ENCODE measurements at places on chromosomes 12 and 14.
A peak's percentile ranks its signal among the peaks of the same experiment; 100 is the strongest.

DNA sequence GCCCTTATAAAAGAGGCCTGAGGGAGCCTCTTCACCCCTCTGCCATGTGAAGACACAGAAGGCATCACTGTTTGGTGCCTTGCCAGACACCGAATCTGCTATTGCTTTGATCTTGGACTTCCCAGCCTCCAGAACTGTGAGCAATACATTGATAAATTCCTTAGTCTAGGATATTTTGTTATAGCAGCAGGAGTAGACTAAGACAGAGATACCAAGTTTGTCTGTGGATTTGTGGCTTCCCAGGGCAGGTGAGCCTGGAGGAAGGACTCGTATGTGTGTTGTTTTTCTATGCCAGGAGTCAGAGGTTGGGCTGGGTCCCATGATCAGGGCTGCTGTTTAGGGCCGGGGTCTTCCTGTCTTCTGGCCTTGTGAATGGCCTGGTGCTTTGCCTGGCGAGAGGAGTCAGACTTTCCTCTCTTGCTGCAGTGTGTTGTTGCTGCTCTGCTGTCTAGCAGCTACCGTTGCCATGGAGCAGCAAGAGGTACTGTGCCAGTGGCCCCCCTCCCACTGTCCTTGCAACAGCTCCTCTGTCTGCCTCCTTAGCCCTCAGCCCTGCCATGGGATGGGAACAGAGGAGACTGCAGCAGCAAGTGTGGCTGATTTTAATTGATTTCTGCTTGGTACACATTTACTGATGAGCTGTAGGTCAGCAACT, 111.2 kb downstream of the CHST11 start:
- no peak for DNase-seq

GRCh38 chr14:28361486-28361885, 405.1 kb upstream of the FOXG1 start:
- no peak for DNase-seq

- no peak for DNase-seq
Observed at GRCh38 chr12:19908830-19909229, 459.5 kb upstream of the PDE3A start.

- no peak for DNase-seq
Observed at GRCh38 chr12:64578566-64578965, 31.7 kb upstream of the RASSF3 start.

DNA sequence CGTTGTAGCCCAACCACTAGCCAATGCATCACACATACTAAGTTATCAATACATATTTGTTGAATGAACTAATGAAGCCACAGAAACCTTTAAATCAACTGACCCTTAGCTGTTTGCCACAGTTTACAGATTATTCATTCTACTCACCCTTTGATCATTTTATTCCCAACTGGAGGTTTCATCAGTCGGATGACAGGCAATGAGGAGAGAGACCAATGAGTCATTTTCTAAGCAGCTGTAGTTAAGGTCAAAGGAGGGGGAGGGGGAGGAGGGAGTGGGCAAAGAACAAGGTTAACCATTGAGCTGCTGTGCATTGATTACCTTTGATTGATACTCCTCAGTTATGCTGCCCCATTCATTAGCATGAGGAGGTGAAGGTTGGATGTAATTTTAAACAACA, 469.5 kb downstream of the VRK1 start:
- no peak for DNase-seq

DNA sequence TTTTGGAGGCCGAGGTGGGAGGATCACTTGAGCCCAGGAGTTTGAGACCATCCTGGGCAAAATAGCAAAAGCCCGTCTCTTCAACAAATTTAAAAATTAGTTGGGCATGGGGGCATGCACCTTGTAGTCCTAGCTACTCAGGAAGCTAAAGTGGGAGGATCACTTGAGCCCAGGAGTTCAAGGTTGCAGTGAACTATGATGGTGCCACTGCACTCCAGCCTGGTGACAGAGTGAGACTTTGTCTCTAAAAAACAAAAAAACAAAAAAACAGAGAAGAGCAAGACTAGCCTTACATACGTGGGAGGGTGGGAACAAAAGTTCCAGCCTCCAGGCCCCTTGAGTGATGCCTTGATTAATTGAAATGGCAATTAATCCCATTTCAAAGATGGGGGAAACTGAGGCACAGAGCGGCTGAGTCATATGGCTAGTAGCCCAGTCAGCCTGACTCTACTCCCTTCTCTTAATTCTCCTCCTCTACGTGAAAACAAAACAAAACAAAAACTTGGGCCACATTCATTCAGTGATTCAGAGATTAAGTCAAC, 3.3 kb upstream of the FAM222A start:
- DNase-seq, result no peak

DNA sequence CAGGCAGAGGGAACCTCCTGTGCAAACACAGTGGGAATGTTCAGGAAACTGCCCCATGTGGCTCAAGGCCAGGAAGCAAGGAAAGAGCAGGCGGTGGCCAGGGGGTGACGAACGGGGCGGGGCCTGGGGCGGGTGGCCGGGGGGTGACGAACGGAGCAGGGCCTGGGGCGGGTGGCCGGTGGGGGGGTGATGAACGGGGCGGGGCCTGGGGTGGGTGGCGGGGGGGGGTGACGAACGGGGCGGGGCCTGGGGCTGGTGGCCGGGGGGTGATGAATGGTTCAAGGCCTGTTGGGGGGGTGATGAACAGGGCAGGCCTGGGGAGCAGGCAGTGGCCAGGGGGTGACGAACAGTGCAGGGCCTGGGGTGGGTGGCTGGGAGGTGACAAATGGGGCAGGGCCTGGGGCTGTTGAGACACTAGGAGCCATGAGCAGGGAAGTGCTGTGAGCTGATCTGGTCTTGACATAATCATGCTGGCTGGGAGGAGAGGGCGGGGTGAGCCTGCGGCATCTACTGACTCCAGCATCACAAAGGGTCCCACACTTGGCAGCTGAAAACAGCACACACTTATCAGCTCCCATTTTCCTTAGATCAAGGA, 62.7 kb upstream of the FBRSL1 start:
- no peak for DNase-seq

DNA sequence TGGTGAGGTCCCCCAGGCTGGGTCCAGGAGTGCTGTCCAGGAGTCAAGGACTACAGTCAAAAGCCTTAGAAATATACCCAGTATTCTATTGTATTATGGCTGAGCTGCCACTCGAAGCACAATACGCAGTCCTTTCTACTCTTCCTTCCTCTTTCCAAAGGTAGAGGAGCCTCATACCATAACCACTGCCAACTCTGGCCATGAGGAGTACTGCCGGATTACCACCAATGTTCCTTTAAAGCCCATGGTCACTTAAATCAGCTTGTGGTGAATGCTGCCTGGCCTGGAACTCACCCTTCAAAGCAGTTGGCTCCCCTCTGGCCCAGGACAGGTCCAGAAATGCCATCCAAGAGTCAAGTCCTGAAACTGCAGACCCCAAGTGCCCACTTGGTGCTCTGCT, 425.4 kb downstream of the SLC16A7 start:
- no peak for DNase-seq

DNA sequence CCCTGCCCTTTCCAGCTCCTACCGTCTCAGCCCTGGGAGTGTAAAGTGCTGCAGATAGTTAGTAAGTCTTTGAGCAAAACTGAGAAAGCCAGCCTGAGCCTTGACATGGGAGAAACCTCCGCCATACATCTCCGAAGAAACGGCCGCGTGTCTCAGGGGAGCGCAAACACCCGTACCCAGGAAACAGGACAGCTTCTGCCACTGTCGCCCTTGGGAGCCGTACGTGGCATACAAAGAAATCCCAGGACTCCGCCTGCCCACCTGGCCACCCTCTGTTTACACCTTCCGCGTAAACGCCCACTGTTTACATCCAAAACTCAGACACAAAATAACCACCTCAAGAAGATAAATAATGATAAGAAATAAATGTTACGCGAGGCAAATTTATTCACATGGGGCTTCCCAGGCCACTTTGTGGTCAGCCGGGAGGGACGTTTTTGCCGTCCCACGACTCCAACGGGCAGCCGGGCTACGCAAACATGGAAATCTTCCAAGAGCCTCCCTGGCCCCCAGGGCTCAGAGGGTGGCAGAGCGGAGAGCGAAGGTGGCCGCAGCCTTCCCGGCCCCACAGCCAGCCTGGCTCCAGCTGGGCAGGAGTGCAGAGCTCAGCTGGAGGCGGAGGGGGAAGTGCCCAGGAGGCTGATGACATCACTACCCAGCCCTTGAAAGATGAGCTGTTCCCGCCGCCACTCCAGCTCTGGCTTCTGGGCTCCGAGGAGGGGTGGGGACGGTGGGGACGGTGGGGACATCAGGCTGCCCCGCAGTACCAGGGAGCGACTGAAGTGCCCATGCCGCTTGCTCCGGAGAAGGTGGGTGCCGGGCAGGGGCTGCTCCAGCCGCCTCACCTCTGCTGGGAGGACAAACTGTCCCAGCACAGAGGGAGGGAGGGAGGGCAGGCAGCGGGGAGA, at the start of gene BDKRB2:
Gene BDKRB2, plus strand, starts transcription at position 689 of the 908 bp plus-strand sequence. CDS start 32,269 bp downstream, outside the sequence.
- DNase-seq, result peak; percentile 81

DNA sequence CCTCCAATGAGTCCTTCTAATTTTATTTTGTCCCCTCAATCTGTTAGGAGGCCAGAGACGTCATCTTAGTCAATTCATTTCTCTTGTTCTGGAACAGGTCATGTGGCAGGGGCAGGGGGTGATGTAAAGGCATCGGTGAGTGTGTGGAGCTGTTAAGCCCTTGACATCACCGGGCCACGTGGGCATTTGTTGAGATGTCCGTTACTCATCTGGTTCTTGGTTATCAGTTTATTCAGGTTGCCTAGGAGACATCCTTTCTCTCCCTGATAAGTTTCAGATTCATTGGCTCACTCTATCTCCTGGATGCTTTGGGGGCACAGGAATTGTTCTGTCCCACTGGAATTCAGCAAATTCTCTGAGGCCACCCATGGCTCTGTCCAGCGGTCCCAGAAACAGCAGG, 33.6 kb upstream of the SEL1L start:
- DNase-seq, result no peak

DNA sequence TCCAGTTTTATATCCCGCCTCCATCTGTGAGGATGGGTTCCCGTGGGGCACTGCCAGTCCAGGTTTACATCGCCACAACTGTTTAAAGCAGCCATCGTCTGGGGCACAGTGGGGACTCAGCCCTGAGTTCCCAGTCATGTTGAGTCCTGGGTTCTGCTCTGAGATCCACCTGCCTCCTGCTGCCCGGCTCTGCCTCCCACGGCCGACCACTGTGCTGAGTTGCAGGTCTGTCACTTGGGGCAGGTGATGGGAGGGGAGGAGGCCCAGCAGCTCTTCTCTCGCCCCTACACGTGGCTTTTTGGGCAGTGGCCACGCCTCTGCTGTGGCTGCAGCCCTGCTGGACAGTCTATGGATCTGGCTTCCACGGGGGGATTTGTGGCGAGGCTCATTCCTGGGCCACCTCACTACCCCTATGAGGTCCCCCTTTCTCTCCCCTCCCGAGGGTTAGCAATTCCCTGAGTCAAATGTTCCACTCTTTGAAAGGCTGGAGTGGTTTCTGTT, 143.0 kb downstream of the ADGRD1 start:
- DNase-seq, result no peak

DNA sequence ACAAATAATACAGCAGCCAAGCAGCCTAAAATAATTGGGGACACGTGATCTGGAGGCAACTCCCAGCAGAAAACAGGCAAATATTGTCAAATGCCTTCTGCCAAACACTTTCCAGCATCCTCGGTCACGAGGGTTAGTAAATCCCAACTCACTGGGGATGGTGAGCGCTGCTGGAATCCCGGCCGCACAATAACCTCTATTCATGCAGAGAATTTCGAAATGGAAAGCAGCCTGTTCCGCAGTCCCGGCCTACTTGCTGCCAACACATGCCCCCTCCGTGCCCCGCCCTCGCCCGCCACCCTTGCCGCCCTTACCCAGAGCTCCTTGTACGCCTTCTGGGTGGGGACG, 62.2 kb downstream of the RFX4 start:
- DNase-seq, result no peak

- no peak for DNase-seq
Observed at GRCh38 chr14:69579476-69579875, 4.8 kb upstream of the CCDC177 start.

GRCh38 chr12:18716236-18716635, 21.6 kb downstream of the PLCZ1 start:
- DNase-seq, result no peak

DNA sequence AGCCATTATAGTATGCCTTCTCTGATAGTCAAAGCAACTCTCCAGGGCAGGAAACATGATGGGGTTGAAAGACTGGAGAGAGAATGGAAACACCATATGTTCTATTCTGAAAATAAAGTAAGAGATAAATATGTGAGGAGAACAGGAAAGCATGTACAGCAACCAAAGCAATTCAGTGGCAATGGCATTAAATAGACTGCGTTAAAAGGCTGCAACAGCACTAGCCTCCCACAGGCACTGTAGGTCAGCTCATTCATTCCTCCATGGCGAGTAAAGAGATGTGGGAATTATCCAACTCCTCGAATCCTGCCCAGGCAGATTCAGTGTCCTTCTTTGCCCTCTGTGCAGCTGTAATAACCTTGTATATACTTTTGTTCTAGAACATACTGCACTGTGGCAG, 43.8 kb downstream of the ANO6 start:
- no peak for DNase-seq

- no peak for DNase-seq
Observed at GRCh38 chr12:6052940-6053329, 71.5 kb downstream of the VWF start.

DNA sequence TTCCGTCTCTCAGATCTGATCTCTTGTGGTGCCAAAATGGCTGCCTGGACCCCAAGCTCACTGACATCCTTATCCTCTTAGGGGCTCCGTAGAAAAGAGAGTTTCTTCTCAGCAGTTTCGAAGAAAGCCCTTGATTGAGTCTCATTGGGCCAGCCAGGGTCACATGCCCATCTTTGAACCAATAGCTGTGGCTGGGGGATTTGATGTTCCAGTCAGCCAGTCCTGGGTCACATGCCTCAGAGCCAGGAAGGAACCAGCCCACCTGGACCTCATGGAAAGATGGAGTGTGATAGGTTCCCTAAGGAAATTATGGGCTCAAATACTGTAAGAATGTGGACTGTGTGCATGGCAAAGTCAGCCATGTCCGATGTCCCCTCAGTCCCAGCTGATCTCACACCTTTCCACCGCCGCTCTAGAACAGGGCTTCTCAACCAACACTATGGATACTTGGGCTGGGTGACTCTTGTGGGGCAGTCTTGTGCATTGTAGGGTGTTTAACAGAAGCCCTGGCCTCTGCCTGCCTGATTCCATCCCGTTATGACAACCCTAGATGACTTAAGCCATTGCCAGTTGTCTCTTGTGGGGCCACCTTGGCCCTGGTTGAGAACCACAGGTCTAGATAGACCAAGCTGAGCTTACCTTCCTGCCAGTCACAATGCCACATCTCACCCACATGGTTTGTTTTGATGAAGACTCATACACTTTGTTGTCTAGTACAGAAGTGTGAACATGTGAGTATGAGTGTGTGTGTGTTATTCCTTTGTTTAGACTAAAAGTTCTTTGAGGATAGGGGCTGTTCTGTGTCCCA, 163.9 kb downstream of the ADGRD1 start:
- DNase-seq, result no peak

DNA sequence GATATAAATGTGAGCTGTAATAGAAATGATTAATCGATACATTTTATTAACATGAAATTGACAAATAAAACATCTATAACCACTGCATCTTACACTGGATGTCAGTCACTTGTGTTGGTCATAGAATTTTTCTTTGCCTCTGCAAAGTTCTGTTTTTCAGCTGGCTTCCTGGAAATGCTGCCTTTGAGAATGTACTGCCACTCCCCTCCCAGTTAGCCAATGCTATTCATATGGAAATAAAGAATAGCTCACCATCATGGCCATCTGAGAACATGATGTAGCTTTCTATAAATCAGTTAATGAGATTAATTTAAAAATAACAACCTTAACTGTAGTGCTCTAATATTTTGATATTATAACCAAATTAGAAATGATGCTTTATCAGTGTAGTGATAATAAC, 41.1 kb downstream of the SLCO1B1 start:
- no peak for DNase-seq

Data from HEK293T (cell line).